ENCODE measurements at places on chromosomes 1 and 21.

GRCh38 chr21:19537116-19537515 lies 1133.5 kb upstream of the TMPRSS15 start:
- DNase-seq, result no peak

GRCh38 chr1:84506729-84507453 lies 510 bp upstream of the GNG5 start:
- DNase-seq, result no peak

- no peak for DNase-seq
These were observed 355.1 kb upstream of the PTBP2 start for GRCh38 chr1:96366516-96366915.

- DNase-seq, result no peak
These were observed 106.0 kb downstream of the UBE2U start for GRCh38 chr1:64309431-64309831.

DNA sequence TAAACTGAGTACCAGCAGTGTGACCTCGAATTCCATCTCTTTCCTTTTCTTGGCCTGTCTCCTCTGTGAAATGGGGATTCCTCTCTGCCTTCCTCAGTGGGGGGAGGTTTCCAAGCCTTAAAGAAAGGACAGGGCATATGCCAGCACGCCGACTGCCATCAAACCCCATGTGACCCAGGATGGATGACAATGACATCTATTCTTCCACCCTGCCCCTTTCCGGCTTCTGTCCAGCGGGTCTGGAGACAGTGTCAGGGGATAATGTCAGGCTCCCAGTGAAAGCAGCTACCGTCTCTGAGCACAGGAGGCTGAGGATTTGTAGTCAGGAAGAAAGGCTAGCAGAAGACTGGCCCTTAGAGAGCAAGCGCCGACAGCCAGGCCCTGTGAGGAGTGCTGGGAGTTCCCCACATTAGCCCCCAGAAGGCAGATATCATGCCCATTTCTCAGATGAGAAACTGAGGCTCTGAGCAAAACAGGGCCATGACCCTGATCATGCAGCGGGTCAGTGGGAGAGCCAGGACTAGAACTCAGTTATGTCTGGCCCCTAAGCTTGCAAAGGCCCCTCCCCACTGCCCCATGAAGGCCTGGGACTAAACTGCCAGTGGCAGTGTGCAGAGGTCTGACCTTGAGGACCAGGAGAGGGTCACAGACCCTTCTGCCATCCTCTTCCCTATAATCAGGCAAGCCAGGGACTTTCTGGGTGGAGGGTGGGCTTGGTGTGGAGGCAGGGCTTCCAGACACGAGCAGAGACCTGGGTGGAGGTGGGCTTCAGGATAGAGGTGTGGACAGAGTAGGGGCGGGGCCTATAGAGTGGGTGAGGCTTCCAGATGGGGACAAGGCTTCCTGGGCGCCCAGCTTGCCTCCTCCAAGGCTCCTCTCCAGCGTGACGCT lies 30.1 kb downstream of the CDCA8 start:
- no peak for DNase-seq

DNA sequence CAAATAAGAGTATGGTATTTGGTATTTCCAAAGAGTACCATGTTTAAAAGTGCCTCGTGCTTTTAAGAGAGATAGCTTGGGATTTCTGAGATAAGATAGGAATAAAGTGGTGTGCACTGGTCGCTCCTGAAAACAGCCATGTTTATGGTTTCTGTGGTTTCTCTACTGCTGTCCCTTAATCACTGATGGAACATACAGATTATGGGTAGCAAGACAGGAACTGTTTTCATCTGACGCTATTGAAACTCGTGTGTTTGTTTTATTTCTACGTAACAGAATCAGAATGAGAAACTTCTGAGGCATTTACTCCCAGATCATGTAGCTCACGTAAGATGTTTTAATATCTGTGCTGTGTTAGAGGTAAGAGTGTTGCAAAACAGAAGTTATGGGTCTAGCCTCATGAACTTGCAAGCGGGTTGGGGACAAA lies 126.0 kb downstream of the KIAA0319L start:
- no peak for DNase-seq

- no peak for DNase-seq
These were observed 3.8 kb upstream of the MAB21L3 start for GRCh38 chr1:116107371-116107770.

- no peak for DNase-seq
These were observed 131.3 kb downstream of the SLC30A10 start for GRCh38 chr1:219797009-219797408.

- no peak for DNase-seq
These were observed 23.7 kb upstream of the ETV3 start for GRCh38 chr1:157161901-157162300.

GRCh38 chr1:54010415-54011117 lies 7.4 kb downstream of the LDLRAD1 start:
- DNase-seq, result no peak

GRCh38 chr21:41557884-41558283 lies 49.9 kb upstream of the TMPRSS2 start:
- no peak for DNase-seq

- no peak for DNase-seq
These were observed 11.9 kb downstream of the PIGV start for GRCh38 chr1:26799479-26800142.

GRCh38 chr21:35394634-35395369 lies 345.7 kb upstream of the RUNX1 start:
- peak; percentile 55 for DNase-seq

DNA sequence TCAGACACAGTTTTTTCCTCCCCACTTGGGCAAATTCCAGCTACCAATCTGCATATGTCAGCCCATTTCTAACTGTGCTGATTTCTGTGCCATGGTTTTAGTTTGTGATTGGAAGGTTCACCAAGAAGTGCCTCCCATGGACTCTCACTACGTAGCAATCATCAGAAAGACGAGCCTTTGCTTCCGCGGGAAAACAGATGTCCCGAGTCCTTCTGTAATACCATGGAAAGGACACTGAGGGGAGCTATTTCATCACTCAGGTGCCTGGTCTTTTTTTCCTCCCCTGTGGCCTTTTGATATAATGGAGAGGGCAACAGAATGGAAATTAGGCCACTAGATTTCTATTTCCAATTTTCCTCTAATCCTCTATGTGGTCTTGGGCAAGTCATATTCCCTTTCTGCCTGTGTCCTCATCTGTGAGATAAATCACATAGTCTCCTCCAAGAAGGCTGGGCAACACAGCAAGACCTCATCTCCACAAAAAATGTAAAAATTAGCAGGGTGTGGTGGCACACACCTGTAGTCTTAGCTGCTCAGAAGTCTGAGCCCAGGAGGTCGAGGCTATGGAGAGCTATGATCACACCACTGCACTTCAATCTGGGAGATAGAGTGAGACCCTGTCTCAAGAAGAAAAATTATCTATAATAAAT lies 24.8 kb downstream of the LEMD1 start:
- no peak for DNase-seq

GRCh38 chr1:230648114-230648513 lies 5.8 kb downstream of the COG2 start:
- no peak for DNase-seq

GRCh38 chr1:110253213-110253612 lies 43.1 kb downstream of the KCNC4 start:
- no peak for DNase-seq

DNA sequence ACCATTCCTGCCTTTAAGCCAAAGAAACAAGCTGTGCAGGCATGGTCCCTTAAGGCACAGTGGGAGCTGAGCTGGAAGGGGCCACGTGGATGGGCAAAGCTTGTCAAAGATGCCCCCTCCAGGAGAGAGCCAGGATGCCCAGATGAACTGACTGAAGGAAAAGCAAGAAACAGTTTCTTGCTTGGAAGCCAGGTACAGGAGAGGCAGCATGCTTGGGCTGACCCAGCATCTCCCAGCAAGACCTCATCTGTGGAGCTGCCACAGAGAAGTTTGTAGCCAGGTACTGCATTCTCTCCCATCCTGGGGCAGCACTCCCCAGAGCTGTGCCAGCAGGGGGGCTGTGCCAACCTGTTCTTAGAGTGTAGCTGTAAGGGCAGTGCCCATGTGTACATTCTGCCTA lies 1.3 kb upstream of the SLC50A1 start:
- DNase-seq, result no peak

DNA sequence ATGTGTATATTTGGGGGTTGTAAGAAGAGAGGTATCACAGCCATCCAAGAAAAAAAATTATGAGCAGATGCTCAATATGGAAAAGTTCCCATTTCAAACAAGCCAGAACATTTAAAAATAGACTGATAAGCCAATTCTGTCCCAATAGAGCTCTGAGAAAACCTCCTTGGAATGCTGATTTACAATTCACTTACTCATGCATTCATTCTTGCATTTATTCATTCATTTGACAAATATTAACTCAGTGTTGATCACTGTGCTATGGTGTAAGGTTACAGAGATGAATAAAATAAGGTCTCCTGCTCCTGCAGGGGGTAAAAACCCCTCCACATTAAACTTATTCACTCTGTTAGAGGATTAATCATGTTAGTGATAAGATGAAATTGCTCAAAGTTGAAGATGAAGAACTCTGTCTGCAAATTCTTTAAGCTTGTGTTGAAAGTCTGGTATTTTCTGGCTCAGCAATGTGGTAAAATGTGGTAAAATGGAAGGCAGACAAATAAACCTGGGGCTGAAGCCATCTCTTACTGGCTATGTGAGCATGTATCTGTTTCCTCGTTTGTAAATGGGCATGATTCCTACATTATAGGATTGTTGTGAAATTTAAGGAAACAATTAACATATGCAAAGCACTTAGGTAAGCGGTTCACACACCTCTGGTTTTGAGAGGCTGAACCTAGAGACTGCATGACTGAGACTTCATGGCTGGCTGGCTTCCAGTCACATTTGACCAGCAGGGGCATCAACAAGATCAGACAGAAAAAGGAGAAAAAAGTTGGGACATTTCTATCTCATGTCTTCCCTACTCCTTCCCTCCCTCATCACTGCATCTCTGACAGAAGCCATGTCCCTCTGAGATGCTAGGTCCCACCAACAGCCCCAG lies 45.0 kb upstream of the DAB1 start:
- DNase-seq, result no peak

DNA sequence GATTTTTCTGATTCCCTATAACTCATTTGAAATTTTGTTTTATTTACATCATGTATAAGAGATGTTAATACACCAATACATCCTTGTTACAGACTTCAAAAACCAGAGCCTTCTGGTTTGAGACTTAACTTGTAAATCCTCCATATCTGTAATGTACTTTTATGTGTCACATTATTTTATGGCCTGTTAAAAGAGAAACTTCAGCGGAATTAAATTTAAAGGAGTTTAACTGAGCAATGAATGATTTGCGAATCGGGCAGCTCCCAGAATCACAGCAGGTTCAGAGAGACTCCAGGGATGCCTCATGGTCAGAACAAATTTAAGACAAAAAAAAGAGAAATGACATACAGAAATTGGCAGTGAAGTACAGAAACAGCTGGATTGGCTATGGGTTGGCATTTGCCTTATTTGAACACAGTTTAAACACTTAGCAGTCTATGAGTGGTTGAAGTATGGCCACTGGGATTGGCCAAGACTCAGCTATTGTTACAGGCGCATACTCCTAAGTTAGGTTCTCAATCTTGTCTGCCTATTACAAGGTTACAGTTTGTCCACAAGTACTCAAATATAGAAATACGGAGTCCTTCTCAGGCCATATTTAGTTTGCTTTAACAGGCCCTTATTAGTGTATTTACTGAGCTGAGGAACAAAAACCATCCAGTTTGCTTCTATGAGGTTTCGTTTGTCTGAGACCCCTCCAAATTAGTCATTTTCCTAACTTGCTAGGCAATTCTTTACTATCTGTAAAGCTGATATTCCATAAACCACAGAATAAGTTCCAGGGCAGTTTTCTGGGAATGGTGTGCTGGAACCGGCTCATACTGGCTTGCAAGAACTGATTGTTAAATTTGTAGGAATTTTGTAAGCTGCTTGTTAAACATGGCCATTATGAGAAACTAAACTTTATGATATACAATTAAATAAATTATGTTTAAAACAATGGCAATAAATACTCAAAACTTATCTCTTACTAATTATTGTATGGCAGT lies 56.2 kb upstream of the WDR26 start:
- no peak for DNase-seq

DNA sequence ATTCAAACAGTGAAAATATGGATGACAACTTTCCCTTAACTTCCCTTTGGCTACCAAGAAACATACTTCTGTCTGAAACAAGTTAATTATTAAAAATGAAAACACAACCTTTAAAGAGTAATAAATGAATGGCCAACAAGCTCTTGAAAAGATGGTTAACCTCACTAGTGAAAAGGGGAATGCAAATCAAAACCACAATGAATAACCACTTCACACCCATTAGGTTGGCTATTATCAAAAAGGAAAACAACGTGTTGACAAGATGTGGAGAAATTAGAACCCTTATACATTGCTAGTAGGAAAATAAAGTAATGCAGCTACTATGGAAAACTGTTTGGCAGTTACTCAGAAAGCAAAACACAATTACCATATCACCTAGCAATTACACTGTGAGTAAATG lies 14.1 kb downstream of the COP1 start:
- DNase-seq, result no peak

DNA sequence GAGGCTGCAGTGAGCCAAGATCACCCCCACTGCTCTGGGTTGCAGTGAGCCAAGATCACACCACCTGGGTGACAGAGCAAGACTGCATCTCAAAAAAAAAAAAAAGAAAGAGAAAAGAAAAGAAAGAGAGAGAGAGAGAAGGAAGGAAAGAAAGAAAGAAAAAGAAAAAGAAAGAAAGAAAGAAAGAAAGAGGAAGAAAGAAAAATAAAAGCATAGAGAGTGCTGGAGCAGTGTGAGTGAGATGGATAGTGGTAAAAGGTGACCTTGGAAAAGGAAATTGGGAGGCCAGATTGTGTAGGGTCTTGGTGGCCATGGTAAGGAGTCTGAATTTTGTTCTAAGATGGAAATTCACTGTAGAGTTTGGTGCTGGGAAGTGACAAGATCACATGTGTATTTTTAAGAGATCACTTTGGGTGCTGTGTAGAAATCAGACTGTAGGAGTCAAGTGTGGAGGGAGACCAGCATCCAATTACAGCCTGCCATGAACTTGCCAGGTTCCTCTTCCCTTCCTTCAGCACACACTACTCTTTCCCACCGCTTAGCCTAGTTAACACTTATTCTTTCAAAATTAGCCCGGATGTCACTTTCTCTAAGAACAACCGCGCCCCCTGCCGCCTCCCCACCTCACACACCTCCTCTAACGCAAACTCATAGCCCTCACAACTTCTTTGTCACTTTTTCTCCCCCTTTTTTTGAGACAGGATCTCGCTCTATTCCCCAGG lies 17.9 kb downstream of the MTX1 start:
- peak; percentile 95 for DNase-seq

GRCh38 chr1:90273241-90273774 lies 278.4 kb downstream of the ZNF326 start:
- no peak for DNase-seq

DNA sequence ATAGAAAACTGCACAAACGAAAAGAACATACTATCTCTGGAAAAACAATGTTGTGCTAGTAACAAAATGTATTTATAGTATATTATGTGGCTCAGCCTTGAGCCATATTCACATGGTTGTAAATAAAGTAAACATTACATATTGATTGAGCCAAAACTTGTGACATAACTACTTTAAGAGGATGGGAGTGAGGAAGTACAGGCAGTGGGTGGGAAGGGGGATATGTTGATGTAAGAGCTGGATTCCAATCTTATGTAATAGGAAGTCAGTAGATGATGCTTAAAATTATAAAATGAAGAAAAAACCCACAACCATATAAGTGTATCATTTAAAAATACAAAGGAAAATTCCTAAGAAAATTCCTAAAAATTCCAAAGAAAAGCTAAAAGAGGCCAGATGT lies 42.7 kb downstream of the RHOU start:
- DNase-seq, result no peak

Data from SIG-M5 (cell line).